ENCODE measurements at places on chromosomes 16 and 17. TPM values are rescaled to one million over a fixed set of nuclear protein-coding genes. Genes with fewer than 3 reads are reported as not detected.

- DNase-seq = peak; percentile 69
Observed at GRCh38 chr17:42018339-42018738, 1.1 kb upstream of the DNAJC7 start.

DNA sequence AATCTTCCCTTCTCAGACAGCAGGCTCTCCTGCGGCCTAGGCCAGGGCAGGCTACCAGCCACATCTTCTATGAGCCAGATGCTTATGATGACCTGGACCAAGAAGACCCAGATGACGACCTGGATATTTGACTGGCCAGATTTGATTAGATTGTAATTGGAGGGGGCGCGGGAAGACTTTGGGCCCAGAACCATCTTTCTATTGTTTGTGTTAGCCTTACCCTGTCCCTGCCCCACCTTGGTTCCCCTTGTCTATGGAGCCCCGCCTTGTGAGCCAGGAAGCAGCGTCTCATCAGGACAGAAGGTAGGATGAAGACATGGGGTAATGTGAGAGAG lies 2.8 kb downstream of the CLDN7 start:
- DNase-seq = no peak

- DNase-seq = peak; percentile 2
Observed at GRCh38 chr17:66776999-66777688, 57.8 kb upstream of the CACNG5 start.

DNA sequence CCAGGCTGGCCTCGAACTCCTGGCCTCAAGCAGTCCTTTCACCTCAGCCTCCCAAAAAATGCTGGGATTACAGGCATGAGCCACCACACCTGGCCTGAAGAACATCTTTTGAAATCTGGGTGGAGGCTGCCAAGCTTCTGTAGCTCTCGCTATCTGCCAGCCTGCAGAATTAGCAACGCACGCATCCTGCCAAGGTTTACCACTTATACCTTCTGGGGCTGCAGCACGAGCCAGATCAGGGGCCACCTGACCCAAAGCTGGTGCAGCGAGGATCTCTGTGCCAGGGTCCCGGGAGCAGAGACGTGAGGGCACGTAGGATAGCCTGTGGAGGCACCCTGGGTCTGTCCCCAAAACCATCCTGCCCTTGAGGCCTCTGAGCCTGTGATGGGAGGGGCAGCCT lies 22.2 kb downstream of the SLC38A8 start:
- DNase-seq = no peak

Gene FLYWCH2
- total RNA-seq = 94.1 TPM

Gene UMOD
- not detected for total RNA-seq
